GM23338 (cell line): ENCODE measurements at places on chromosomes 13 and 19.

DNA sequence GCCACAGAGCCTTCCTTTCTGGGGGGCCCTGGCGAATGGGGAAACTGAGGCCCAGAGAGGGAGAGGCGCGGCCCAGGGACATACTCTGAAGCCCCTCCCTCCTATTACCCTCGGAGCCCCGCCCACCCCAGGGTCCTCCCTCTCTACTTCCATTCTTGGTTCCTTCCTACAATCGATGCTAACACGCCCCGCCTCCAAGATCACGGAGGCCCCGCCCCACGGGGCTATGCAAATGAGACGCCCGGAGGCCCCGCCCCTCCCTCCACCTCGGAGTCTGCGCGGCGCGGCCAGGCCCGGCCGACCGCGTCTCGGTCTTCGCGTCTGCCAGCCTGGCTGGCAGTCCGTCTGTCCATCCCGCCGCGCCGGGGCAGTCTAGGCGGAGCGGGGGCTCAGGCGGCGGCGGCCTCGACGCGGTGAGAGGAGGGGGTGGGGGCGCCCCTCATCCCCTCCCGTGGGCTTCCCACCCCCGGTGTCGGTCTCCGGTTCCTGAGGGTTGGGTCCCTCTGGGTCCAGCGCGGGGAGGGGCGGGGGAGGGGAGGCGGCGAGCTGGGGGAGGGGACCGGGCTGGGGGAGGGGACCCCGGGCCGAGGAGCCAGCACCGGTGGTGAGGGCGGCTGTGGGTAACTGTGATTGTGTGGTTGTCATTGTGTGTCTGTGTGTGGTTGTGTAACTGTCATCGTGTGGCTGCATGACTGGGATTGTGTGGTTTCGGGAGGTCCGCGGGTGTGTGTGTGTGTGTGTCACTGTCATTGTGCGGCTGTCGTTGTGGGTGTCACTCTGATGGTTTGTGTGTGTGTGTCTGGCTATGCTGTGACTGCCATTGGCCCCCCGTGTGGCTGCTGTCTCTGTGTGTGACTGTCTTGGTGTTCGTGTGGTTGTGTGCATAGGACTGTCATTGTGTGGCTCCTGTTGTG lies at the start of gene PLPPR2:
Gene PLPPR2 (plus strand): TSS at position 273 of the 914 bp plus-strand sequence. CDS start 2,242 bp downstream, outside the sequence.
- peak; percentile 99 for DNase-seq

GRCh38 chr19:23917856-23918255 lies 3.2 kb downstream of the ZNF726 start:
- no peak for DNase-seq

- DNase-seq, result no peak
Observed at GRCh38 chr13:70668983-70669382, 560.7 kb upstream of the KLHL1 start.

DNA sequence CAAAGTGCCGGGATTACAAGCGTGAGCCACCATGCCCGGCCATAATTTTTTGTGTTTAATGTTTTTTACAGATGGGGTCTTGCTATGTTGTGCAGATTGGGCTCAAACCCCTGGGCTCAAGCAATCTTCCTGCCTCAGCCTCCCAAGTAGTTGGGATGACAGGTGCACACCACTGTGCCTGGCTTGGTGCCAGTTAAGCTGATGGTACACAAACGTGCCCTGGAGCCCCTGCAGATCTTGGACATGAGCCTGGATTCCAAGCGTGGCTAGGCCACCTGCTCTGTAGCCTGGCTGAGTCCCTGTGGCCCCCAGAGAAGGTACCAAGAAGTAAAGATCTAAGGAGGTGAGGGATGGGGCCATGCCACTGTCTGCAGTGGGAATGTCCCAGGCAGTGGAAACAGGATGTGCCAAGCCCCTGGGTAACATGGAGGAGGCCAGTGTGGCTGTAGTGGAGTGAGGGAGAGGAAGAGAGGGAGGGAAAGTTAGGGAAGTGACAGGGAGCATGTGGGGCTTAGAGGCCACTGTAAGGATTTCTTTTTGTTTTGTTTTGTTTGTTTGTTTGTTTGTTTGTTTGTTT lies 7.0 kb downstream of the PRODH2 start:
- DNase-seq, result no peak

- DNase-seq, result no peak
Observed at GRCh38 chr19:6374711-6375410, 872 bp downstream of the PSPN start.

DNA sequence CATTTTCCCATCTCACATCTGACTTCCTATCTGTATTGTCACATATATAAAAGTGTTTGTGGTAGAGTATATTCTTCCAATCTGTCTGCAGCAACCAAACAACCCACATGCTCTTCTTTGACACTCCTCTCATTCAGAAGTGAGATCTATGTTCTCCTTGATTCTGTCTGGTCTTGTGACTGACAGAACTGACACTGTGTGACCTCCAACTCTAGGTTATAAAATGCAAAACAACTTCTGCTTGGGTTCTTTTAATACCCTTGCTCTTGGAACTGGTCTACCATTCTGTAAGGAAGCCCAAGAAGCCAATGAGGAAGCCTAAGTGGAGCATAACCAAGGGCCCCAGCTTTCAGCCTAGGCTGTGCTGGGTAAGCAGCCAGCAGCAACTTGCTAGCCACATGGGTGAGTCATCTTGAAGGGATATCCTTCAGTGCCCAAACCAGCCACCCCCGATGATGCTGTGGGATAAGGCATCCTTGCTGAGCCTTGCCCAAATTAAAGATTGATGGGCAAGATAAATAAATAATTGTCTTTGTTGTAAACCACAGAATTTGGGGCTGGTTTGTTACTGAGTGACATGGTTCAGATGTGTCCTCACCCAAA lies 18.4 kb upstream of the ITM2B start:
- no peak for DNase-seq

- DNase-seq, result peak; percentile 24
Observed at GRCh38 chr13:29284726-29285125, 310.8 kb downstream of the SLC7A1 start.
